ENCODE measurements at places on chromosomes 1 and 21.

- no peak for DNase-seq
Observed at GRCh38 chr1:185528084-185528676, 206.0 kb upstream of the HMCN1 start.

GRCh38 chr1:81430955-81431623, 369.6 kb upstream of the ADGRL2 start:
- no peak for DNase-seq

- DNase-seq, result no peak
Observed at GRCh38 chr21:45421846-45422775, 17.1 kb downstream of the COL18A1 start.

DNA sequence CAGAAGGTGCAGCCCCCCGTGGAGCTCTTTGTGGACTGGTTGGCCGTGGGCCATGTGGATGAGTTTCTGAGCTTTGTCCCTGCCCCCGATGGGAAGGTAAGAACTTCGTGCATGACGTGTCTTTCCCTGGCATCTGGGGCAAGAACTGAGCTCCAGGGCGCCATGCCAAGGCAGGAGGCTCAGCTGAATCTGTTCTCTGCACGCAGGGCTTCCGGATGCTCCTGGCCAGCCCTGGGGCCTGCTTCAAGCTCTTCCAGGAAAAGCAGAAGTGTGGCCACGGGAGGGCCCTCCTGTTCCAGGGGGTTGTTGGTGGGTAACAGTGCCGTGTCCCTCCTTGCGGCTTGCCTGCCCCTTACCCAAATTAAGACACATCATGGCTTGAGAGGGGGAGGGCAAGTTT, 27.7 kb downstream of the PADI3 start:
- peak; percentile 61 for DNase-seq

Data from fibroblast of the aortic adventitia (primary cell).